Stimulated activated CD8-positive, alpha-beta memory T cell treated with anti-CD3 and anti-CD28 coated beads, Interleukin-7, amount 100 ng/mL, for 4 hours (primary cell): ENCODE measurements at places on chromosomes 4 and X.

- DNase-seq = no peak
Observed at GRCh38 chr4:136307765-136308164, 1224.5 kb downstream of the PCDH18 start.

DNA sequence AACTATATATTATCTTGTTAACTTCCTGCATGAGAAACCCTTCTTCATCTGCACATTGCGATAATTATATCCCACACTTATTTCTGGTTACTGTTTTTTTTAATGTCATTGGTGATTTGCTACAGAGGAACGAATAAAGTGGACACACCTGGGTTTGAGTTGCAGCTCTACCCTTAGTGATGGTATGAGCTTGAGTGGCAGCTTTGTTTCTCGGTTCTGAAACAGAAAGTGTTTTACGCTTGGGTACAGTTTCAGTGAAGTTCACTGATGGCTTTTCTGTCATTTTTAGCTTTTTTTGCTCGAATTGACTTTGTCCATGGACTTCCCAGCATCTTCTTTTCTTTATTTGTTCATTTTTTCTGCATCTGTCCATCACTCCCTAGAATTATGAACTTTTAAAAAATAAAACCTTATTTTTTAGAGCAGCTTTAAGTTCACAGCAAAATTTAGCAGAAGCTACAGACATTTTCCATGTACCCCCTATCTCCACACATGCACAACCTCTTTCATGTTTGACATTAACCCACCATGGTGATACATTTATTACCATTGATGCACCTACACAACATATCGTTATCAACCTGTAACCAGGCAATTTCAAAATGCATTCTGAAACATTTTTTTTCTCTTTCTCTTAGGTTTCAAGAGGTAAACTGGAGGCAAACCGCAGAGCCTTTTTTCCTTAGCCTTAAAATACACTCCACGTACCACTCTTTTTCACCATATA lies 1041.6 kb upstream of the PRKX start:
- DNase-seq = no peak

GRCh38 chr4:140720387-140721304 lies 35.5 kb downstream of the TBC1D9 start:
- no peak for DNase-seq

DNA sequence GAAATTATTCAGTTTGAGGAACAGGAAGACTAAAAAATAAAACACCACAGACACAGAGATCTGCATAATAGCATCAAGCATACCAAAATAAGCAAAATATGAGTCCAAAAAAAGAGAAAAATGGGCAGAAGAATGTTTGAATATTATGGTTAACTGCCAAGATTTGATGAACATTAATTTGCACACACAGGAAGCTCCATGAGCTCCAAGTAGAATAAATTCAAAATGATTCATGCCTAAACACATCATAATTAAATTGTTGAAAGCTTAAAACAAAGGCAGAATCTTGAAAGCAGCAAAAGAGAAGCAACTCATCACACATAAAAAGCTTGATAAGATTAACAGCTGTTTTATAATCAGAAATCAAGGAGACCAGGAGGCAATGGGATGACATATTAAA lies 156.6 kb upstream of the ARSJ start:
- no peak for DNase-seq

- DNase-seq = no peak
Observed at GRCh38 chr4:101393256-101393655, 45.9 kb upstream of the PPP3CA start.

GRCh38 chrX:48531358-48531959 lies 8.1 kb upstream of the TBC1D25 start:
- no peak for DNase-seq

DNA sequence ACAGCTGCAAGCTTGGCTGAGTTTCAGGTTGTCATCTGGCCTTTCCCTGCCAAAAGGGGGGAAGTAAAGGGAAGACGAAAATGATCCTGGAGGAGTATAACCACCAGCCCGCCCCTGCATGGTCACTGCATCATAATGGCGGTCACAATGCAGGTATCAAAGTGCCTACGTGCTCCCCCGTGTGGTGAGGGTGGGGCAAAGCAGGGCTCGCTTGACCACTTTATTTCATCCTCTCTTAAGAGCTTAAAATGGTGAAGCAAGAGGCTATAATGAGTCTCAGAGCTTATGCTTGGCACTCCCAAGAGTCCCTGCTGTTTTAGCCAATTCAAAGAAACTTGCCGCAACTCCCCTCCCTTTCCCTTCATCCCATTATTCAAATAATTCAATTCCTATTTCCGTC lies 105.6 kb downstream of the APOOL start:
- no peak for DNase-seq
